ENCODE measurements at places on chromosomes 4 and X. TPM values are rescaled to one million over a fixed set of nuclear protein-coding genes. Genes with fewer than 3 reads are reported as not detected.

Gene UGT2A3
- not detected for total RNA-seq

Gene PRDM8
- total RNA-seq, result 0.27 TPM

Gene UGT2B11
- 0.21 TPM for total RNA-seq

Gene SMR3B
- not detected for total RNA-seq

Gene ING2
- total RNA-seq, result 10.2 TPM

Gene SLC34A2
- total RNA-seq, result 0.02 TPM

Gene CACNA1F
- total RNA-seq, result not detected

Gene FGB
- total RNA-seq, result 15.9 TPM

Gene PLP2
- 423 TPM for total RNA-seq

Gene HPSE
- 1.5 TPM for total RNA-seq

Gene MAOA
- total RNA-seq, result 0.61 TPM

Gene MAB21L2
- total RNA-seq, result not detected
